Immature natural killer cell (primary cell): ENCODE measurements at places on chromosomes 1 and 21. TPM values are rescaled to one million over a fixed set of nuclear protein-coding genes. Genes with fewer than 3 reads are reported as not detected.

Gene LCE1D
- polyA plus RNA-seq = not detected

Gene NHLH1
- not detected for polyA plus RNA-seq

Gene SPATA46
- not detected for polyA plus RNA-seq

Gene ARHGEF16
- not detected for polyA plus RNA-seq

Gene G0S2
- not detected for polyA plus RNA-seq

DNA sequence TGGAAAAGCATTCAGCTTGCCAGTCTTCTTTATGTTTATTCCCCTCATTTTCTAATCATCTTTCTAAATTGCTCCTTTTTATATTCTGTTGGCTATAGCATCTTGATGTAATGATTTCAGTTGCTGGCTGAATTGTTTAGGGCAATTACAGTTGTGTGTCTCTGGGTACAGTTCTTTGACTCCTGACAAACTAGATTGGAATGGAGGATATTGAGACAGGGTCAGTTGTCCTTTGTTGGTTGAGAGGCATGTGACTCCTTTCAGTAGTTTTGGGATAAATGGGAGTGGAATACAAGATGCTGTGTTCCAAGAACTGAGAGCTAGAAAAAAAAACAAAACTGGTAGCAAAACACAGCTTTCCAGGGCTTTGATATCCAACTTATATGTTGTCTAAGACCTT is 1.5 kb downstream of the CENPF start:
- DNase-seq = no peak

GRCh38 chr21:22224261-22224660 is 1226.1 kb downstream of the NCAM2 start:
- no peak for DNase-seq

GRCh38 chr1:184820218-184820750 is 65.6 kb upstream of the EDEM3 start:
- no peak for DNase-seq

DNA sequence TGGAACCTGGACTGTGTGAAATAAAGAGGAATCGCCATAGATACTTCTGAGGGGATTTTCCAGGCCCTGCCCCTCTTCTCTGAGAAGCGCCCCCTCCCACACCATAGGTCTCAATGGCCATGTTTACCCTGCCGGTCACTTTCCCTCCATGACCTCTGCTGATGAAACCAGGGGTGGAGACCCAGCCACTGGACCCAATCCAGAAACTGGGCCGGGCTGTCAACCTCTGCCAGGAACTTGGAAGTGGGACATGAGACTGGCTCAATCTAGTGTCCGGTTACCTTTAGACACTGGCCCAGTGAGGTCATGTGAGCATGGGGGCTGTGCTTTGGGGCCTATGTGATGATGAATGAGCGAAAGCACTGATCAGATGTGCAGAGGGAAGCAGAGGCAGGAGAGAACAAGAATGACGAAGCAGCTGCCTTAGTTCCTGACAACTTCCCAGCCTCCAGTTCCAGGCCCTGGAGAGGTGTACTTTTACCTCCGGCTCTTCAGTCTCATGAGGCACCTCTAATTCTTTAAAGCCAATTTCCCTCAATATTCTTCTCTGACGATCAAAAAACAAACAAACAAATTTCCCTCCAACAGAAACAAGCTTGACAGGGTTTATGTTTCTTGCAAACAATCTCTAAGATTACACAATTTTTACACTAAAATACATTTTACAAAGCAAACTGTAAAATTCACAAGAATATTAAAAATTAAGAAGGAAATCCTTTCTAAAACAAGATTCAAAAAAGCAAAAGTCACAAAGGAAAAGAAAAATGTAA is 4.9 kb downstream of the ASAP3 start:
- DNase-seq = no peak

GRCh38 chr1:99869304-99869703 is 19.1 kb downstream of the AGL start:
- no peak for DNase-seq

- no peak for DNase-seq
Measured at GRCh38 chr1:186014370-186015037, 280.3 kb downstream of the HMCN1 start.

GRCh38 chr1:226553924-226554282 is 5.3 kb downstream of the STUM start:
- no peak for DNase-seq

DNA sequence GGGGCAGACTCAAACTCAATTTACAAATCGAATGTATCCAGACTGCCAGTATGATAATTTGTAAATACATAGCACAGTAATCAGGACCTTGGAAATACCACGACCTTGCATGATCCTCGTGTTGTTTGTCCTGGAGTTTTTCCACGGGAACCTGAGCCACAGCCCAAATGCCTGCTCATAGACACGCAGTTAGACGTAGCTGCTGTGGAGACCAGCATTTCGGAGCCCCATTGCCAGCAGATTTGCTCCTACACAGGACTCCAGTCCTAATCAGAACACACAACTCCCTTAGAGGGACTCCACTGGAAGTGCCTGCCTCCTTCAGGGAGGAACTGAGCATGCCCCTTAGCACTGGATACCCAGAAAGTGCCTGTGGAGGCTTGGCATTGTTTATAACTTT is 163.2 kb downstream of the GALNT2 start:
- DNase-seq = no peak

DNA sequence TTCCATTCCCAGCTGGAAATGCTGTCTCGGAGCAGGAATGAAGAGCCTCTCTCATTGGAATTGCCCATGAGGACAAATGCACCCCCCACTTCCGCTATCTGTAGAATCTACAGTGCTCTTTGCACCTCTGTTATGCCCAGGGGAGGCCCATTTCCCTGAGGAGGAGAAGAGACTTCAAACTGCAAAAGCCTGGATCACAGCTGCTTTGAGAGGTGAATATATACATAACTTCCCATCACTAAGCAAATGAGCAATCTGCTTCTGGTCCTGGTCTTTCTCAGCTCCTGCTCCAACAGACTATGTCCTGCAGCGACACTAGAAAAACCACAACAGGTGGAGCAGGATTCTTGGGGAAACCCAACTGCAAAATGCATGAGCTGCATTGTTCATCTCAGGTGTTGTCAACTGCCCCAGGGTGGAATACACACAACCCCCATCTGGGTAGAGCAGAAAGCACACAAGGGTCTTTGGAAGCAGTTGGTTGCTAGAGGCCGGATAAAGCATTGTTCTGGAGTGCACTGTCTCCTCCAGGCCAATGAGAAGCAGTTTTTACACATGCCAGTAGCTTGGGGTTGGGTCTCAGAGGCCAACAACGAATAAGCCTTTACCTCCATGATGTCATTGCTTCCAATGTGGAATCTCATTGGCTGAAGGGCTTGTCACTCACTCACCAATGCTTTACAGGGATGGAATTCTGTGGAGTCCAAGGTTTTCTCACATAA is 67.7 kb upstream of the RAB4A start:
- DNase-seq = no peak

GRCh38 chr21:37427221-37427620 is 60.6 kb downstream of the DYRK1A start:
- no peak for DNase-seq

DNA sequence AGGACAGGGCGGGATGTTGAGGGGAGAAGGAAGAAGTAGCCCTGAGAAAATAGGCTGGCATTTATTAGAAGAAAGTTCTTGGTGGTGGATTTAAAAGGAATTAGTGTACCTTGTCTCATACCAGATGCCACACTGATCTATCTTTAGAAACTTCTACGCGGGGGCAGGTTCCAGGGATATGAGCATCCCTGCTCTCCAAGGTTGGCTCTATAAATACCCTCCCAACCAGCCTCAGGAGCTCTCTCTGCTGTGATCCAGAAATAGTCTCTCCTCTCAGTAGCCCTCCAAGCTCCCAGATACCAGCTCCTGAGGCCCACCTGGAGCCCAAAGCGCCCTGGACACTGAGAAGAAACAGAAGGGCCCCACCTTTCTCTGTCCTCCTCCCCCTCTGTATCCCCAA is 128.3 kb upstream of the TNR start:
- DNase-seq = no peak

DNA sequence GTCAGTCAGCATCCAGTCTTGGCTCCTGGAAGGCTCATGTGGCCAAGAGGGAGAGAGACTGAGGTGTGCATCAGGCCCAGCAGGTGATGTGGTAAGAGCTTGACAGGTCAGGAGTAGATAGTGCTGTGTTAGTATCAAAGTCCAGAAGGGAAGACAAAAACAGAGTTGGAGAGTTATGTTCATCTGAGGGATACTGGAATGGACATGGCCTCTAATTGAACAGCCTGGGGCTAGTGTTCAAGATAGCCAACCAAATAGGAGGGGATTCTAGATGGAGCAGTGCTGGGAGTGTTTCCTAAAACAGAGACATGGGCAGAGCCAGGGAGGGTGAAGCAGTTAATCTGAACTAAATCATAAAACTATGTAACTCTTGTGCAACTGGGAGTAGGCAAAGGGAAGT is 120.7 kb upstream of the MARK1 start:
- no peak for DNase-seq
